ENCODE measurements at places on chromosomes 2 and 18. TPM values are rescaled to one million over a fixed set of nuclear protein-coding genes. Genes with fewer than 3 reads are reported as not detected.

Gene CRYBA2
- not detected for total RNA-seq

- DNase-seq, result no peak
- no peak overlapping the region for H3K27ac ChIP-seq
- no peak overlapping the region for H3K4me3 ChIP-seq
- no peaks in the 10 kb centered on the region for H3K36me3 ChIP-seq
Measured at GRCh38 chr2:161419638-161420190, 3.6 kb downstream of the TBR1 start.

- no peak overlapping the region for H3K4me3 ChIP-seq
- no peak for DNase-seq
- H3K27ac ChIP-seq, result no peak overlapping the region
- no peaks in the 10 kb centered on the region for H3K27me3 ChIP-seq
- H3K4me1 ChIP-seq, result no peaks in the 10 kb centered on the region
- H3K36me3 ChIP-seq, result no peaks in the 10 kb centered on the region
Measured at GRCh38 chr2:189298038-189298437, 118.5 kb upstream of the COL5A2 start.

Gene KCNF1
- not detected for total RNA-seq
